H1 (cell line): ENCODE measurements at places on chromosomes 4 and X. TPM values are rescaled to one million over a fixed set of nuclear protein-coding genes. Genes with fewer than 3 reads are reported as not detected.

GRCh38 chr4:71187404-71188155 is 151.2 kb upstream of the SLC4A4 start:
- no peak overlapping the region for H3K27ac ChIP-seq
- DNase-seq: peak; percentile 73
- peak overlapping the region; percentile 82 for H3K4me3 ChIP-seq
- no peaks in the 10 kb centered on the region for H3K36me3 ChIP-seq
- no peaks in the 10 kb centered on the region for H3K4me1 ChIP-seq
- H3K27me3 ChIP-seq: peaks cover 3% of the 10 kb centered on the region

- no peaks in the 10 kb centered on the region for H3K4me1 ChIP-seq
- DNase-seq: no peak
- no peaks in the 10 kb centered on the region for H3K27me3 ChIP-seq
- no peak overlapping the region for H3K27ac ChIP-seq
Observed at GRCh38 chrX:42248226-42248625, 324.9 kb upstream of the CASK start.

GRCh38 chr4:31737419-31737818 is 1017.2 kb downstream of the PCDH7 start:
- no peak overlapping the region for H3K4me3 ChIP-seq
- no peak overlapping the region for H3K27ac ChIP-seq
- no peaks in the 10 kb centered on the region for H3K27me3 ChIP-seq

GRCh38 chr4:12580787-12581186 is 903.4 kb downstream of the RAB28 start:
- H3K36me3 ChIP-seq: no peaks in the 10 kb centered on the region
- no peak overlapping the region for H3K27ac ChIP-seq
- no peaks in the 10 kb centered on the region for H3K27me3 ChIP-seq
- DNase-seq: no peak
- H3K4me1 ChIP-seq: no peaks in the 10 kb centered on the region

- H3K4me3 ChIP-seq: no peak overlapping the region
- no peak for DNase-seq
- H3K4me1 ChIP-seq: peaks cover 5% of the 10 kb centered on the region
- no peaks in the 10 kb centered on the region for H3K36me3 ChIP-seq
- no peak overlapping the region for H3K27ac ChIP-seq
Observed at GRCh38 chr4:71195924-71196323, 142.9 kb upstream of the SLC4A4 start.

DNA sequence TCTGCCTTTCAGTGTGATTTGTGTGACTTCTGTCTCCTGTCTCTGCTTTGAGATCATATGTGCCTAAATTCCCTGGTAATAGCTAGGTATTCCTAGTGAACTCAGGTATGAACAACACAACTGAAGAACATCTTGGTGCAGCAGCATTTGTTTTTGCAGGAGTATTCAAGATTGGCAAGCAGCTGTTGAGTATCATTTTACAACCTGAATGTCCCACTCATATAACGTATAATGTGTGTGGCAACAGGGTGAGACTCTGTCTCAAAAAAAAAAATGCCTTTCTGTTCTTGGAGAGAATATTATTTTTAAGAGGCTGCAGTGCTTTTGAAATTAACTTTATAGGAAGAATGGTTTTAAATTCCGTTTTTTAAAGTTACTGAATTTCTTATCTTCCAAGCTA is 7.7 kb downstream of the LSM6 start:
- H3K4me1 ChIP-seq: no peaks in the 10 kb centered on the region
- H3K36me3 ChIP-seq: peaks cover 11% of the 10 kb centered on the region; the same call in 1 of the 2 replicates
- H3K27me3 ChIP-seq: no peaks in the 10 kb centered on the region
- no peak overlapping the region for H3K4me3 ChIP-seq
- H3K27ac ChIP-seq: no peak overlapping the region
- DNase-seq: no peak

GRCh38 chr4:185853841-185854240 is 41.8 kb upstream of the SORBS2 start:
- no peaks in the 10 kb centered on the region; the same call in 1 of the 2 replicates for H3K36me3 ChIP-seq
- no peaks in the 10 kb centered on the region for H3K4me1 ChIP-seq
- no peaks in the 10 kb centered on the region for H3K27me3 ChIP-seq
- no peak overlapping the region for H3K4me3 ChIP-seq
- H3K27ac ChIP-seq: no peak overlapping the region
- no peak for DNase-seq

DNA sequence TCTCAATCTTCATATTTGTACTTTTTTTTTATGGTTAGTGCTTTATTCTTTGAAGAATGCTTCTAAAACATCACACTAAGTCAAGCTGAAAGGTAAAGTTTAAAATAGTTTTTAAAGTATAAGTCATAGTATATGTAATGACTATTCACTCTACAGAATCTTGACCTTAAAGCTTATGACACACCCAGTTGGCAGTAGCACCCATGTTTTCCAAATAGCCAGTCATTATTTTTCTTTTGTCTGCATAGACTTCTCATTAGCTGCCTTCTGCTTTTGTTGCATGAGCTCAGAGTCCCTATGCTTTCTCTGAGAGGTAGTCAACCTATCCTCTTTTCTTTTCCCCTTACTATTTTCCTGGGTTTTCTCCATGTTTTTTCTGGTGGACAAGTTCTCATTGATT is 231.5 kb downstream of the PCDH18 start:
- no peaks in the 10 kb centered on the region for H3K4me1 ChIP-seq
- no peaks in the 10 kb centered on the region for H3K27me3 ChIP-seq
- H3K4me3 ChIP-seq: no peak overlapping the region
- no peaks in the 10 kb centered on the region for H3K36me3 ChIP-seq
- no peak for DNase-seq

GRCh38 chr4:184358521-184359232 is 115.7 kb downstream of the IRF2 start:
- no peak overlapping the region for H3K27ac ChIP-seq
- no peaks in the 10 kb centered on the region for H3K27me3 ChIP-seq
- H3K4me1 ChIP-seq: no peaks in the 10 kb centered on the region; the same call in 1 of the 2 replicates
- no peak overlapping the region for H3K4me3 ChIP-seq

DNA sequence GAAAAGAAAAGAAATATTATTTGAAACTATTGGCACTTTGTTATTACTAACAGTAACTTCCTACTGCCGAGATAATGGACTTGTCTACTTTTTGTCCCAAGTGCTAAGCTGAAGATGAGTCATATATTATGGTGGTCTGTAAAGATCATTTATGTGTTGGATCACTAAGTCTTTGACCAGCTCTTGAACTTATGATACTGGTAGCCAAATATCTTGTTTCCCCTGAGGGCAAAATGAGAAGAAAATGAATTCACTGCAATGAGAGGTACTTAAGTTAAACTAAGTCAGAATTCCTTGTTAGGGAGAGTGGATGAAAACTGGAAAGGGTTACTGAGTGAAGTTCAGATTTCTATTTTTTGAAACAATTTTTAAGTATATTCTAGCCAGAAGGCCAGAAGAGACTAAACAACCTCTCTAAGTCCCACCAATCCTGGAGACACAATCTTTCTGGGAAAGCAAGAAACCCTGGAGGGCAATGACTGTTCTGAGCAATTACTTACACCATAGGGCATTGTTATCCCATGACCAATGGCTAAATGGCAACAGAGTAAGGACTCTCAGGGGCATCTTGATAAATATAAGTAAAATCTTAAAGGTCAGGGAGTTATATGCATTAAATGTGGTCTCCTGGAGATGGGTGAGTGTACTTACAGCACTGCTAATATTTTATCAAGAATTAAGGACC is 287.7 kb downstream of the STIM2 start:
- no peak for DNase-seq
- H3K27me3 ChIP-seq: no peaks in the 10 kb centered on the region
- no peak overlapping the region for H3K4me3 ChIP-seq
- no peak overlapping the region for H3K27ac ChIP-seq

DNA sequence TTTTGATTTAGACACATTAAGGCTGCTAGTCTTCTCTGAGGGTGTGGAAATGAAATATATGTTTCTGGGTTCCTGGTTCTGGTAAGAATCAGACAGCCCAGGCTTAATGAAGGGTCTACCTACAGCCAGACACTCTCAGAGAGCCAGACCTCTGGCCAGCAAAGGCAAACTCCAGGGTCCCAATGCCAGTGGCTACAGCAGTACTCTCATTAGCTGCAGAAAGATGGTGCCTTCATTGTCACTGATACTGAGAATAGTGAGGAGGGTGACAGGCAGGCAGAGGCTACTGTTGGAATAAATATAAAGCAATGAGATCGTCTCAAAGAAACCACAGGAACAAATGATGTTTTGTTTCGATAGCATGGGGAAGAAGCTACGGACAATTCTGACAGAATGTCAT is 437.6 kb downstream of the GPM6A start:
- no peaks in the 10 kb centered on the region for H3K27me3 ChIP-seq
- peaks cover 2% of the 10 kb centered on the region; the same call in 1 of the 2 replicates for H3K4me1 ChIP-seq
- no peak for DNase-seq
- H3K27ac ChIP-seq: no peak overlapping the region
- no peak overlapping the region for H3K4me3 ChIP-seq

GRCh38 chrX:103441878-103442535 is 65.7 kb downstream of the BEX3 start:
- H3K27me3 ChIP-seq: no peaks in the 10 kb centered on the region
- no peak overlapping the region for H3K4me3 ChIP-seq
- H3K27ac ChIP-seq: no peak overlapping the region
- no peaks in the 10 kb centered on the region for H3K36me3 ChIP-seq
- H3K4me1 ChIP-seq: no peaks in the 10 kb centered on the region

ELF4 gene
- 1.8 and 2.3 TPM in 2 replicates for total RNA-seq

TMEM271 gene
- total RNA-seq: 0.35 TPM in 1 of 2 replicates, not detected in the other
